ENCODE measurements at places on chromosomes 11 and 22.

GRCh38 chr22:49616356-49617231 lies 211.1 kb downstream of the BRD1 start:
- DNase-seq: no peak

DNA sequence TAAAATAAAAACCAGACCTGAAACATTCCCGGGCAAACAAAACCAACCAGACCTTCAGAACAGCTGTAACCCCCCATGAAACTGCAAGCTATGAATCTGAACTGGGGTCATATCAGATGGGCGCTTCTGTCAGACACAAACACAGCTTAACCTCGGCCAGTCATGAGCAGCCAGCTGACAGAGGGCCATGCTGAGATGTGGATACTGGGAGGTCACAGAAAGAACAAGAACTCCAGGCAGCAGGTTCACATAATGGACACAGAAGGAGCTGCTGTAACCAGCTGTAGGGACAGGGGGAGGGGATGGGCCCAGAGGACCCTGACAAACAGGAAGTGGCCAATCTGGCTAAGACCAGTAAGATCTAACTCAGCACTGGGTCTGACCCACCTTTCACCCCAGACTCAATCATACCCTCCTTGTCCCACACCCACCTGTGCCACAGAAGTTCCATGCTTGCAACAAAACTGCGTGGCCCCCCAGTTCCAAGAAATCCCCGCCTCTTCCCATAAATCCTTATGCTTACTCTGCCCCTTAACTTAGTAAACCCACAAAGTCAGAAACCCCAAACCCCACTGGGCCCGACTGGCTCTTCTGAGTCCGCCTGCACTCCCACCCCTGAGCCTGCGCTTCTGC lies 4.0 kb downstream of the APOL4 start:
- DNase-seq: no peak

GRCh38 chr11:86408845-86409244 lies 34.2 kb downstream of the CCDC81 start:
- no peak for DNase-seq

DNA sequence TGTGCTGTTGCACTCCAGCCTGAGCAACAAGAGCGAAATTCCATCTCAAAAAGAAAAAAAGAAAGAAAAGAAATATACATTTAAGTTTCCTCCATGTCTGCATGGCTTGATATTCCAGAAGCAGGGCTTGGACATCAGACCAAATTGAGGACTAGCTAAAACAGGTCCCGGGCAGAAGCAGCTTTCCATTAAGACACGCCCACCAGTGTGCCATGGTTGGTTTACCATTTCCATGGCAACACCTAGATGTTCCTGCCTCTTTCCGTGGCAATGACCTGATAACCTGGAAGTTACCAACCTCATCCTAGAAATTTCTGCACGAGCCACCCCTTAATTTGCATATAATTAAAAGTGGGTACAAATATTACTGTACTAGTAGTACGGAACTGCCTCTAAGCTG lies 111.3 kb downstream of the NAT10 start:
- DNase-seq: no peak
